ENCODE measurements at places on chromosomes 3 and 15.
A peak's percentile ranks its signal among the peaks of the same experiment; 100 is the strongest.

DNA sequence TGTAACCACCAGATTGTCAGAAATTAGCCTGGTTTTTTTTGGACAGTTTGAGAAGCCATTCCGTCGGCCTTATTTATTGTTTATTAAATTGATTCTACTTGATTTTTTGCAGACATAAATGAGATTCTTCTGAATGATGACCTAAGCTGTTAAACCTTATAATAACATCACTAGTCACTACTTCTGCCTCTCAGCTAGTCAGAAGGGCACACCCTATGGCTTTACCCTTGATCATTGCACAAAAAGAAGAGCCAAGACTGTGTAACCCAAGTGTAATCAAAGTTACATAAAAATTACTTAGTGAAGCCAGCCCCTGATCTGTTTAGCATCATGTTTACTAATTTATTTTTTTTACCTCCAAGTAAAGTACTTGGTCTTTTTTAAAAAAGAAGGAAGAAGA is 64.3 kb downstream of the CHL1 start:
- no peak for DNase-seq

DNA sequence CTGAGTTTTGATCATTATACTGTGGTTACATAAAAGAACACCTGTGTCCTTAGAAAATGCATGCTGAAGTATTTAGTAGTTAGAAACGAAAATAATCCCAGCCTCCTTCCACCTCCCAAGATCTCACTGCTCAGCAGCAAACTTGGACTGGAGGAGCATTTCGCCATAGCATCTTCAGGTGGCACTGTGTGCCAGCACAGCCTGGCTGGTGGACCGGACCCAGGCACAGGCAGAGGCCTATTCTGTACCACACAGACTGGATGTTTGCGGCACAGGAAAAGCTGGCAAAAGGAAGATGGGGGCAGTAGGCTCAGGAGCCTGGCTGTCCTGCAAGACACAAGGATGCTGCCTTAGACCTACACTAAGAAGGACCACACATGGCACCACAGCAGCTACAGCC is 10.2 kb downstream of the STIMATE start:
- DNase-seq = no peak

- no peak for DNase-seq
These were observed 26.5 kb upstream of the VEPH1 start for GRCh38 chr3:157529751-157530150.

DNA sequence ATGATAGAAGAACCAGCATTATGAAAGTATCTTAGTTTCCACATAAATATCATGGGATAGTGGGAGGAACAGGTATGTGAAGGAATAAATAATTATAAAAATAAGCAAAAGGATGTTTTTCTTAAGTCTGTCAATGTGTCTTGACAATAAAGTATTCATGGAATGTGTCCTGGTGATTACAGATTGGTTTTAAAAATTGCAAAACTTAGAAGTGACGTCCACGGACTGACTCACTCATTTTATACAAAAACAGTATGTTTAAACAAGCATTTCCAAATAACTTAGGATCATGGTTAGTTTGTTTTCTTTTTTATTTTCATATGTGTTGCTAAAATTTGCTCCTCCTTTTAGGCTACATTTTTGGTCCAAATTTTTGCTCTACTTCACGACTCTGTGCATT is 687.0 kb upstream of the NECTIN3 start:
- DNase-seq = no peak

DNA sequence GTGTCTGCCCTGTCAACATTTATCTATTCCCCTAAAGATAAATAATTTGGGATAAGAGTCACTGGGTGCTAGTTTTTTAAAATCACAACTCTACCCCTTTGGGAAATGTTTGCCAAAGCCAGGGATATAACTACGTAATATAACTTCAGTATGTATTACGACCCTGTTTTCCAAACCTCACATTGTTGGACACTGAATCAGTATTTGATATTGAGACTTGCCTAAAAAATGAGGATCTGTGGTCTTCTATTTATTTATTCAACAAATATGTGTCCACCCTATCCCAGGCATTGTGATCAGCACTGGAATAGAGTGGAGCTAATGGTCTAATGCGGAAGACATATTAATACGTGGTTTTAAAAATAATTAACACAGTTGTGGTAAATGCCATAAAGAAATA is 4.5 kb upstream of the MGA start:
- no peak for DNase-seq

- no peak for DNase-seq
These were observed 985.2 kb upstream of the ROBO1 start for GRCh38 chr3:80753021-80753420.

DNA sequence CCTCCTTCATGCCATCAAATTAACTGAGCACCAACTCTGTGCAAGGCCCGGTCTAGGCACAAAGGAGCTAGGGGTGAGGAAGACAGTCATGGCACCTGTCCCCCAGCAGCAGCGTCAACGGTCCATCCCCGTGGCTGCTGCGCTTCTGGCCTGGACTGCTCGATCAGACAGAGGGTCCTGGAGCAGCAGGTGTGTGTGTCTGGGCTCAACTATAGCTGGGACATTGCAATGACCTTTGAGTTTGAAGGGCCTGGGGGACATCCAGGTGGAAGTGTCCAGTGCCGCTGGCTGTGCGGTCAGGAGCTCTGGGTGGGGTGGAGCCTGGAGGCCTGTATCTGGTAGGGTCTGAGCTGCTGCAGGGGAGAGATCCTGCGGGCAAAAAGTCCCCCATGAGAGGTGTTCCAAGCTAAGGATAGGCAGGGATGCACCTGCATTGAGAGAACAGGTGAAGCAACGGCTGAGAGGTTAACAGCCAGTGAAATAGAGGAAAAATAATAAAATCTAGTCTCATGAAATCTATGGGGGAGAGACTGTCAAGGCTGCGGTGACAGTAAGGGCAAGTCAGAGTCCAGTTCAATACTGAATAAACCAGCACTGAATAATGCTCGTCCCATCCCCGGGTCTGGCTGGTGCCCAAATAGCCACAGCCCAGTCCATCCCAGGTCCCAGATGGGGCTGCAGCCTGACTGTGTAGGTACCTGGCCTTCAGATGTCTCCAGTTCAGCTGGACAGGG is 25.4 kb upstream of the SLC41A3 start:
- no peak for DNase-seq

DNA sequence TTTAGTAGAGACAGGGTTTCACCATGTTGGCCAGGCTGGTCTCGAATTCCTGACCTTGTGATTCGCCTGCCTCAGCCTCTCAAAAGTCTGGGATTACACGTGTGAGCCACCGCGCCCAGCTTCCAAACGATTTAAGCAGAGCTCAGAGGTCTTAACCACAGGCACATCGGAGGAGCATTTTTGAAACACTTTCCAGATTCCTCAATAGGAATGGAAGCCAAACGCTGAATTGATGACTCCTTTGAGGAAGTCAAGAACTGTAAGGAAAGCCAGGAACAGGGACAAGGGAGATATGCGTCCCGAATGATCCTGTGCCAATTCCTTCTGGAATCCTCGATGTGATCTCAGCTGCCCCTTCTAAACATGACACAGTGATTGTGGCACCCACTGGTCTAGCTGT is 40.0 kb downstream of the TRH start:
- DNase-seq = no peak

GRCh38 chr3:133882986-133883586 is 12.6 kb downstream of the RAB6B start:
- no peak for DNase-seq

DNA sequence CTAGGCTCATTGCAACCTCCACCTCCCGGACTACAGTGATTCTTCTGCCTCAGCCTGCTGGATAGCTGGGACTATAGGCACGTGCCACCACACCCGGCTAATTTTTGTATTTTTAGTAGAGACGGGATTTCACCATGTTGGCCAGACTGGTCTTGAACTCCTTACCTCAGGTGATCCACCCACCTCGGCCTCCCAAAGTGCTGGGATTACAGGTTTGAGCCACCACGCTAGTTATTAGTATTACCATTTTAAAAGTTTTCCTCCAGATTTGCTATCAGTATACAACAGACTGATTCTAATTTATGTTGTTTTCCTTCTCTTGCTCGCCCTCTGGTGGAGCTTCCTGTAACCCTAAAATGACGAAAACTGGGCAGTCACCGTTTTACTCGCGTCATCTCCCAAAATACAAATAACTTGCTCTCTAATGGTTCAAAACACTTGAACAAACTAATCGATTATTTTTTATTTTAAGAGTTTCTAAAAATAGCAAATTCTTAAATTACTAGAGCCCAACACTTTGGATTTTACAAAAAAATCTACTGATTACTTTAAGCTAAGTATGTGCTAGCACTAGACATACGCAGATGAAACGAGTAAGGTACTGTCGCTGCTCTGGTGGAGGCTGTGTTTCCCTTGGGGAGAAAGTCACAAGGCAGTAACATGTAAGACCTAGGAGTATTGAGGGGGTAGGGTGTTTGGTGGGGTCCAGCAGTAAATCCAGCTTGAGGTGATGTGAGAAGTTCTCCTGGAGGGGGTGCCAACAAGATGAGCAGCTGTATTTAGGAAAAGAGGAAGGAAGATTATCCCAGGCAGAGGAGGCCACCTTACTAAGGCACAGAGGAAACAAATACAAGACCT is 203.3 kb downstream of the MBNL1 start:
- no peak for DNase-seq

DNA sequence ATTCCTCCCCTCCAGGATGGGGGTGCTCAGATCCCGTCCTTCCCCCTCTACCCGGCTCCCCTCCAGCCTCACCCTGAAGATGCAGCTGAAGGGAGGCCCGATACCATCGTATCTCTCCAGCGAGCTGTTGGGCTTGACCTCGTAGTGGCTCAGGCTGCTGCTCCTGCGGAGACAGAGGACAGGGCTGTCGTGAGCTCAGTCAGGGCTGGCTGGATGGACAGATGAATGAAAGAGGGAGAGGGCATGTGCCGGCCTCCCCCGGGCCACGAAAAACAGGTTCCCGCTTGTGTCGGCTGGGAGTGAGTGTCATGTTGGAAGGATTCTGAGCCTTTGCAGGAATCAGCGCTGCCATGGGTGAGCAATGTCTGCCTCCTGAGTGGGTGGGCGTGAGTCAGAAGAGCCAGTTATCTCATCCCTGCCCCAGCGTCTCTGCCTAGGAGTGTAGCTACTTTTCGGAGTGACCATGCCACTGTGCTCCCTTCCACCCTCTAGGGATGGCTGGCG is 35.2 kb downstream of the FEM1B start:
- no peak for DNase-seq

DNA sequence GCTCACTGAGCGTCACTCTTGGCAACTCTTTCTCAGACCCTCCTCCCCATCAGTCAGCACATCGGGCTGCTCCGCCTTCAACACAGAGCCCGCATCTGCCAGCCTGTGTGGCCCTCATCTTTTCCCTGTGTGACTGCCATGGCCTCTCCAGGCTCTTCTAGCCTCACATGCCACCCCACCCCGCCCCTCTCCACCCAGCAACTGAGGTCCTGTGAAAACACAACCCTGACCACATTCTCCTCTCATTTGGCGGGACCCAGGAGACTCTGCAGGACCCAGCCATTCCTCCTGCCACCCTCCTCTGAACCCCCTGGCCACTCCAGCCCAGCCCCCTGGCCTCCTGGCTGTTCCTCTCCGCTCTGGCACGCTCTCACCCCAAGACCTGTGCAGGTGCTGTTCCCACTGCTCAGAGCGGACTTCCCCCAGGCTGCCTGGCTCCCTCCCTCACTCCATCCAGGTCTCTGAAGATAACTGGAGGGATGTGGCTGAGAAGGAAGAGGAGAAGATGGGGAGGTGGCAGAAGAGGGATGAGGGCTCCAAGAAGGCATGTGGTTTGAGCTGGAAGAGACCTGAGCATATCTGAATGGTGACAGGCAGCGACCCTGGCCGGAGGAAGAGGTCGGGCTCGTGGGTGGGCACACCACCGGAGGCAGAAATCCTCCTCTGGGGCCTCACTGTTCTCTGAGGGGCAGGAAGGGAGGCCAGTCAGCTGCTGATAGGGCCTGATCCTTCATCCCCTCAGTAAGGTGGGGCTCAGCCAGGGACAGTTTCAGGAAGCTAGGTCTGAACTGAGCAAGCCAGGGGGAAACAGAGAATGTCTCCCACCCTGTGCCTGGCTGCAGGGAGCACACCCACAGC is 111.2 kb upstream of the RPL32 start:
- no peak for DNase-seq

DNA sequence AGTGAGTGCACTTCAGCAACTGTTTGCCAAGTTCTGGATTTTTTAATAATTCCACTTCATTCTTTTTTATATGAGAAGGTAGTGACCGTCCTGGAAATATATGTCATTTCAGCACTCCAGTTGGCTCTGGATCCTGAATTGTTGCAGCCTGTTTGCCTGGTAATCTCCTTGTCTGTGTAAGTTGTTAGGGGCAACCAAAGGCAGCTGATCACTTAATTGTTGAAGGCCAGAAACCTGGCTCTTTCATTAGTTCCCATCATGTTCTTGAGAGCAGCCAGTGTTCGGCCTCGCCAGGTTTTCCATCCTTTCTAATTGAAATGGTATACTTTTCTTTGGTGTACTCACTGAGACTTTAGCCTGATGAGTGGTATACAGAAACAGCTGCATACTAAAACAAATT is 168.6 kb downstream of the SOX2 start:
- DNase-seq = peak; percentile 66

- DNase-seq = no peak
These were observed 406.2 kb downstream of the LSAMP start for GRCh38 chr3:116038968-116039650.

DNA sequence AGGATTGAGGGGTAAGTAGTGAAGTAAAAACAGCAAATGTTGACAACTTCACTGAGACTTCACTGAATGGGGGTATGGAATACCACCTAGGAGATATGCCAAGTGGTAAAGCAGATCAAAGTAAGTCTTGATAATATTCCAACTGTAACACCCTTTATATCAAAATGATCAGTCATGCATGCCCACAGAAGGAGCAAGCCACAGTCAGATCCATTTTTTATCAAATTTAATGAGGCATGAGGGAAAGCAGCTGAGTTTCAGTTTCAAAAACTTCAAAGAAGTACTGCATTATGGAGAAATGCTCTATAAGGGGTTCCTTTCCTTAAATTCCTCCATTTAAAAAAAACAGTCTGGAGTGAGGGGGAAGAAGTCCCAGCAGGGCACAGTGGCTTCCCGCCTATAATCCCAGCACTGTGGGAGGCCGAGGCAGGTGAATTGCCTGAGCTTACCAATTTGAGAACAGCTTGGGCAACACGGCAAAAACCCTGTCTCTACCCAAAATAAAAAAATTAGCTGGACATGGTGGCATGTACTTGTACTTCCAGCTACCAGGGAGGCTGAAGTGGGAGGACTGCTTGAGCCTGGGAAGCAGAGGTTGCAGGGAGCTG is 56.9 kb downstream of the TJP1 start:
- DNase-seq = no peak

- no peak for DNase-seq
These were observed 1.9 kb downstream of the UBR1 start for GRCh38 chr15:43103907-43104306.
